ENCODE measurements at places on chromosomes 6 and 20.

DNA sequence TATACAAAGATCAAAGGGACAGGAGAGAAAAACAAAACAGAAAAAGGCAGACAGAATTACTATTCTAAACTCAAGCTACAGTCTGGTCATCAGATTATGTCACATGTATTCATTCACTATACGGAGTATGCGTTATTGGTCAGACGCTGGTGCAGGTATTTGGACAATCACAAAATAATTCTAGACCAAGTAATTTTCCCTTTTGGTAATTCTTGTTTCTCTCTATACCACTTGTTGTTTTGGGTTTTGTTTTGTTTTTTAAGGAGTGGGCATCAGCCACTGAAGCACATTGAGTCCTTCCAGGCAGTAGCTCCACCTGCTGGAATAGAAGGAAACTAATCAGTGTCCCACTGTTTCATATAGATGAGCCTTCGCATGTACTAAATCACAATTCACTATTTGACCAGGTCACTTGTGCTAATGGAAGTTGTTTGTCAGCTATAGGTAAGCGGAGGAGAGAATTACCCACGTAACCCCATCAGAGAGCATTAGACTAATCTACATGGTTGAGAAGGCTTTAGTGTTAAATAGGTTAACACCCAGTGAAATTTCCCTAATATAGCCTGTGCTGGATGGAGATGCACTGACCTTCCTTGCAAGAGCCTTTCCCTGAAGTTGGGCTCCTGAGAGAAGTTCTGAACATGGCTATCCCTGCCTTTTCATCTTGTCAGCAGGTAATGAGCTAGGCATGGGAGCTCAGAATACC lies 77.9 kb downstream of the TNFAIP3 start:
- peak; percentile 28 for DNase-seq

GRCh38 chr6:70175770-70176169 lies 127.1 kb downstream of the COL9A1 start:
- no peak for DNase-seq

GRCh38 chr6:103886951-103887350 lies 972.8 kb downstream of the HACE1 start:
- DNase-seq = no peak

- DNase-seq = no peak
Observed at GRCh38 chr6:148107911-148108310, 234.7 kb upstream of the SASH1 start.

DNA sequence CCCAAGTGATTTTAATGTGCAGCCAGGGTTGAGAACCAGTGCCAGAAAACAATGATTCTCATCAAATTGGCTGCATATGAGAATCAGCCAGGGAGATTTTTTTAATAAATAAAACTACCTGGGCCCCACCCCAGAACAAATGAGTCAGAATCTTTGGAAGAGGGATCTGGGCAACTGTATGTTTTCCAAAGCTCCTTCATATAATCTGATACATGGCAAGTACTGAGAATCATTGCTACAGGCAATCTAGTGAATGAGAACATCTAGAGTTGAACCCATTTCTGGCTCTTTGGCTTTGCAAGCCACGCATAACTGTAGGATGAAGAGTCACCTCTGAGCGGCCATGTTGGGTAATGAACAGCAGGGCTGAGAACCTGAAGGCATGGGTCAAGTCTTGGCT lies 26.1 kb upstream of the DSP start:
- DNase-seq = no peak

GRCh38 chr6:133918208-133918930 lies 29.5 kb downstream of the TCF21 start:
- DNase-seq = no peak

DNA sequence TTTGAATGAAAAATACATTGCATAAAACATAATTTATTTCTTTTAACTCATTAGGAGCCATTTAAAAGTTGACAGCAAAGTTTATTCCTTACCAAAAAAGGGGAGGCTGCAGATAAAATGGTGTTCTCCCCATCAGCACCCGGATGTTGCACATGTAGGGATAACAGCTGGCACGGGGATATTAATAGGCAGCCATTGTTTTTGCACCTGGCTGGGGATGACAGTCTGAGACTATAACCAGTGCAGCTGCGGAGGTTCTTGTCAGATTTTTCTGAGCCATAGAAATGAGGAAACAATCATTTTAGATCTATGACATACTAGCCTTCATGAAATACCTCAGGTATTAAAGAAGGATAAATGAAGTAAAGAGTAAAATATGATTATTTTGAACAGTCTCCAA lies 20.1 kb upstream of the HECA start:
- no peak for DNase-seq

GRCh38 chr20:9515214-9515585 lies 810 bp downstream of the LAMP5 start:
- DNase-seq = no peak

DNA sequence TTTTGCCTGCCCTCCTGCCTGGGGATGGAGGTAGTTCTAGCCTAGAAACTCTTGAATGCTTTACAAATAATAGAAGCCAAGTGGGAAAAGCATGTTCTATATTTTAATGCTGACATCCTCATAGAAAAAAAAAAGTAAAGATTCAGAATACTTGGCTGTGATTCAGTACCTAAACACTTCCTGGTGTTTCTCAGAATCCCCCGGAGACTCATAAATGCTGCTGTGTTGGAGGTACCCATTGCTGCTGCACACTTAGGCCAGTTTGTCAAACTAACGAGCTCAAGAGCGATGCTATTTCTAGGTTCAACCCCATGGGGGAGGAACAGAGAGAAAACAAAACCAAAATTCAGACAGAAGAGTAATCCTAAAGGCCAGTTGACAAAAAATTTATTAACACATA lies 38.8 kb upstream of the ZFP64 start:
- DNase-seq = no peak

GRCh38 chr6:156438350-156438923 lies 338.7 kb upstream of the ARID1B start:
- no peak for DNase-seq

DNA sequence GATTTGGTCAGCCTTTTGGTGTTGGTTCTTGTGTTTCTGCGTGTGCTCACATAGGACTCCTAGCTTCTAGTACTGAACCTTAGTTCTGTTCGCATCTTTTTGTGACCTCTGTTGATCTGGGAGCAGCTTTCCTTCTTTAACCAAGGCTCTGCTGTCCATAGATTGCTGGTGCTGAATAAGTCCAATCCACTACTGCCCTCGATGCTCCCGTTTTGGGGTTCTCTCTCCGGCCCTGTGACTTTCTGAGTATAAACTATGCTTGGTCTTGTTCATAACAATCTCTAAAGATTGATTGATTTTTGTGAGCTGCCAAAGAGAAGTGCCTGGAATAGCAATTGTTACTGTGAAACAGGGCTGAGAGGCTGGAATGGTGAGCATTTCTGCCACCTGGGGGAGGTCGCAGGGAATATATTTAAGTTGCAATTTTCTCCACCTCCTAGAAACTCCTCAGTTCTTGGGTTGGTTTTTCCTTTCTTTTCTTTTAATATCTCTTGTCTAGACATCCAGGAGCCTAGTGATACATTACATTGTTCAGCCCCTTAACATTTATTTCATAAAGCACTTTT lies 422.9 kb upstream of the CHD6 start:
- DNase-seq = no peak

GRCh38 chr6:166162599-166163342 lies 4.9 kb downstream of the TBXT start:
- no peak for DNase-seq

GRCh38 chr6:22141241-22141745 lies 155.5 kb downstream of the PRL start:
- no peak for DNase-seq

DNA sequence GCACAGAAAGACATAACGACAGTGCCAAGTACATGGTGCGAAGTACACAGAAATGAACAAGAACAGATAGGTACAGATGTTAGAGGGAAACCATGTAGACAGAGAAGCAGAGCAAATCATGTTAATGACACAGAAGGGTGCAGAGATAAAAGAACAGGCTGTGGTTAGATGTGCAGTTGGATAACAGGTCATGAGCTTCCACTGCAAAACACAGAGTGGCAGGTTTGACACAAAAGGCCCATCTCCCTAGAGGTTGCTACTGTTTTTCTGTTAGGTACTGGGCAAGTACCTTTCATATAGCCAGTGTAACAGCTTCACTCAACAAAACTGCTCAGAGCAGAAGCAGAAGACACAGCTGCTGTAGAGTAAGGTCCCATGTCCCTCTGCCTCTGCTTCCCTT lies 84.6 kb downstream of the AK9 start:
- DNase-seq = no peak

DNA sequence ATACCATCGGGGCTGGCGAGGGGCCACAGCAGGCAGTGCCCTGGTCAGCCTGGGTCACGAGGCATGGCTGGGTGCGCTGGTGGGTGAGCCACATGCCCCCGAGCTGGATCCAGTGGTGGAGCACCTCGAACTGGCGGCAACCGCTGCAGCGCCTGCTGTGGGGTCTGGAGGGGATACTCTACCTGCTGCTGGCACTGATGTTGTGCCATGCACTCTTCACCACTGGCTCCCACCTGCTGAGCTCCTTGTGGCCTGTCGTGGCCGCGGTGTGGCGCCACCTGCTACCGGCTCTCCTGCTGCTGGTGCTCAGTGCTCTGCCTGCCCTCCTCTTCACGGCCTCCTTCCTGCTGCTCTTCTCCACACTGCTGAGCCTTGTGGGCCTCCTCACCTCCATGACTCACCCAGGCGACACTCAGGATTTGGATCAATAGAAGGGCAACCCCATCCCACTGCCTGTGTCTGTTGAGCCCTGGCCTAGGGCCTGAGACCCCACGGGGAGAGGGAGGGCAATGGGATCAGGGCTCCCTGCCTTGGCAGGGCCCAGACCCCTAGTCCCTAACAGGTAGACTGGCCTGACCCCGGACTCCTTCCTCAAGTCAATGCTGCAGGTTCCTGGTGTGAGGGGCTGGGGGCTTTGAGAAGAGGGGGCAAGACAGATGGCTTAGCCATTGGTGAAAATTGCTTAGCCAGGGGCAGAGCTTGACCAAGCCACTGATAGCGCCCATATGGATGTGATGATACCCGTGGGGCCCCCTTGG lies 598 bp downstream of the TMEM239 start:
- DNase-seq = peak; percentile 52

DNA sequence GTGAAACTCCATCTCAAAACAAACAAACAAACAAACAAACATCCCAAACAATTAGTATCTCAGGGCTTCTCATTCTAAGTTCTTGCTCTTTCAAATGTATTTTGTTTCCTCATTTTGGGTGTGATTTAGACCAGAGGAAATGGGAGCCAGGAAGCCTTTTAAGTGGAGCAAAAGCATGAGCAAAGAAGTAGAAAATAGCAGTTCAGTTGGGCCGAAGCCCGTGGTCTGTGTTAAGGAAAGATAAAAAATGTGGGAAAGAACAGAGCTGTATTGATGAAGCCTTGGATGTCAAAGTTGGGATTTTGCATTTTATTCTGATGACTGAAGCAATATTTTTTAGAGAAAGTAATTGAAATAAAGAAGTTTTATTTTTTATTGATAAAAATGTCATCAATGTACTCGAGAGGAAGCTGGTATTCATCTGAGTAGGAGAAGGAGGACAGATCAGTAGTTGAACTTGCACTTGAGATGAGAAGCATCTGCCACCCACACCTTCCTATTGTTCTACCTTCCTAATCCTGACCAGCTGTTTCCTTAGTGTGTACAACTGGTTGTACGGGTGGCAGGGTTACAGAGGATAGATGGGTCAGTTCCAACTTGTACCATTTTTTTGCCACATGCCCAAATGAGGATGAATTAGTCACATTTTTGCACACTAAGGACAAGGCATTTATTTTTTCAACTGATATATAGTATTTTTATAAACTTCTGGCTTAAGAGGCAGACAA lies 56.1 kb downstream of the KIAA0408 start:
- no peak for DNase-seq

- peak; percentile 60 for DNase-seq
Observed at GRCh38 chr6:46042355-46042999, 26.8 kb upstream of the CLIC5 start.

GRCh38 chr20:46523696-46524328 lies 10.5 kb upstream of the ZNF334 start:
- peak; percentile 16 for DNase-seq

DNA sequence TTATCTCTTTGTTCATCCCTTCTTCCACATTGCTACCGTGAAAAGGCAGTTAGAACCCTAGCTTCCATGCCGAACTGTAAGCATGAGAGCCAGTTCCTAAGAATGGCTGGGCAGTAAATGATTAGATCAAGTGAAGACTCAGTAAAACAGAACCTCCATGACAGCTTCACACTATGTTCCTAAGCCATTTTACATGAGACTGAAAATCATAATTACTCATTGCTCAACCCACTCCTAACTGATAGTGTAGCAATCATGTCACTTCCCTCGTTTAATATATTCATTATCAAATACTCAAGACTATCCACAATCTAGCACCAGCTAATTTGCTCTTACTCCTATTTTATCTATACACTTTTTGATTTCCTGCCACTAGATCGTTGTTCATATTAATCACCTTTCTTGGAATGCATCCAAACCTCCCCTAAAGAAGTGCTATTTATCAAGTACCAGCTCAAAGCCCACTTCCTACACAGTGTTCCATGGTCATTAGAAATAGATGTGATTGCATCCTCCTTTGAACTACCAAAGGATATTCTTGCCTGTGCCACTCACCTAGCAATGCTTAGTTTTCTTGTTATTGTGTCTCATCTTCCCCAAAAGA lies 6.0 kb downstream of the TMEM30A start:
- DNase-seq = no peak

- no peak for DNase-seq
Observed at GRCh38 chr20:11432407-11432806, 485.3 kb upstream of the BTBD3 start.

- DNase-seq = no peak
Observed at GRCh38 chr6:113065611-113066010, 718.5 kb downstream of the RFPL4B start.

DNA sequence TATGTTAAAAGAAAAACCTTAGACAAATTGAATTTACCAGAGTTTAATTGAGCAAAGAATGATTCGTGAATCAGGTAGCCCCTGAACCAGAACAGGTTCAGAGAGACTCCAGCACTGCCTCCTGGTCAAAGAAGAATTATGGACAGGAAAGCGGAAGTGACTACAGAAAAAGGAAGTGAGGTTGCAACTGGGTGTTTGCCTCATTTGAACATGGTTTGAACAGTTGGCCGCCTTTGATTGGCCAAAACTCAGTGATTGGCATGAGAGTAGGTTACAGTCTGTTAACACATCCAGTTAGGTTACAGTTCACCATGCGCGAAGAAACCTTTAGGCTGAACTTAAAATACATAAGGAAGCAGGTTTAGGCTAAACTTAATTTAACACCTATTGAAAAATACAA lies 248.8 kb downstream of the TFAP2A start:
- peak; percentile 37 for DNase-seq

GRCh38 chr6:25173951-25174474 lies 105.2 kb upstream of the CARMIL1 start:
- DNase-seq = peak; percentile 36

GRCh38 chr6:156857573-156857972 lies 80.4 kb downstream of the ARID1B start:
- no peak for DNase-seq
